Stimulated activated CD4-positive, alpha-beta T cell treated with anti-CD3 and anti-CD28 coated beads, Interleukin-1b, Interleukin-23, amount 100 ng/mL, for 24 hours (primary cell): ENCODE measurements at places on chromosomes 3 and 15.

DNA sequence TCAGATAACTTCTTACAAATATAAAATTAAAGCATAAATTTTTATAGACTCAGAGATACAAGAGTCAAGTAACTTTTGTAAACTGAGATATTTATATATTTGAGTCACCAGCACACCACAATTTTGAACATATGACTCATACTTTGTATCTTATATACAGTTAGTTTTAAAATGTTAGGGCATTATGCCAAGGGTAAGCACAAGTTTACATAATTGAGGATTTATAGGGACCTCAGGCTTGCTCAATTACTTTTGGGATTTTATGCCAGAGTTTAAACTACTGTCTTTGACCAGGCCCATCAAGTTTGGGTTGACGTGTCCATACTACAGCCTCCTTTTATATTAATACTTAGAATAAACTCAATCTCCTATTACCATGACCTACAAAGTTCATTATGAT lies 7.4 kb upstream of the FGF7 start:
- no peak for DNase-seq

GRCh38 chr3:193040836-193041672 lies 123.4 kb upstream of the MB21D2 start:
- no peak for DNase-seq

DNA sequence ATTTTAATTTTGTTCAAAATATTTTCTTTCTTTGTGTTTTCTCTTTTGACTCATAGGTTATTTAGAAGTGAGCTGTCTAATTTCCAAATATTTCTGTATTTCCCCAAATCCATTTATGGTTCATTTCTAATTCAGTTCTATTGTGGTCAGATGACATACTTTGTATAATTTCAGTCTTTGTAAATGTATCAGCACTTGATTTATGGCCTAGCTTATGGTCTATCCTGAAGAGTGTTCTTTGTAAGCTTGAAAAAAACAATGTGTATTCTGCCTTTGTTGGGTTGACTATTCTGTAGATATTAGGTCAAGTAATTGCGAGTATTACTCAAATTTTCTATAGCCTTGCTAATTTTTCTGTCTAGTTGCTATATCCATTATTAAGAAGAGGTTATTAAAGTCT lies 311.2 kb downstream of the OCA2 start:
- DNase-seq: no peak

DNA sequence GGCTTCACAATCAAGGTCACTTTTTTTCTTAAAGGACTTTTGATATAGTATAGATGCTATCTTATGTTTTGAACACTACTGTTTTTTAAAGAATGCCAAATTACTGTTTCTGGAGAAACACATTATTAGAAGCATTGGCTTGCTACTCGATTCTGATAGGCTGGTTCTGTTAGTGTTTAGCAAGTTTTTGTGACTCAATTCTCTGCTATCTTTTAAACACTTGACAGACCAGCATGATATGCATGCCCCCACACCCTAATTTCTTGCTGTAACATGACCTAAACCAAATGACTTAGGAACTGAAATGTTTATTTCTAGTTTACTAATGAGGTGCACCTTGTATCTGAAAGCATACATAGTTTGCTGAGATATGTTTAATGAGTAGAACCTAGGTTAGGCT lies 5.5 kb upstream of the IL20RB start:
- no peak for DNase-seq

GRCh38 chr15:50790778-50791453 lies 25.4 kb upstream of the SPPL2A start:
- no peak for DNase-seq

GRCh38 chr3:147393261-147393942 lies 12.9 kb downstream of the ZIC4 start:
- DNase-seq: no peak

- DNase-seq: no peak
Observed at GRCh38 chr3:184896336-184896735, 84.4 kb downstream of the VPS8 start.

GRCh38 chr3:53478166-53478830 lies 16.1 kb upstream of the CACNA1D start:
- no peak for DNase-seq

DNA sequence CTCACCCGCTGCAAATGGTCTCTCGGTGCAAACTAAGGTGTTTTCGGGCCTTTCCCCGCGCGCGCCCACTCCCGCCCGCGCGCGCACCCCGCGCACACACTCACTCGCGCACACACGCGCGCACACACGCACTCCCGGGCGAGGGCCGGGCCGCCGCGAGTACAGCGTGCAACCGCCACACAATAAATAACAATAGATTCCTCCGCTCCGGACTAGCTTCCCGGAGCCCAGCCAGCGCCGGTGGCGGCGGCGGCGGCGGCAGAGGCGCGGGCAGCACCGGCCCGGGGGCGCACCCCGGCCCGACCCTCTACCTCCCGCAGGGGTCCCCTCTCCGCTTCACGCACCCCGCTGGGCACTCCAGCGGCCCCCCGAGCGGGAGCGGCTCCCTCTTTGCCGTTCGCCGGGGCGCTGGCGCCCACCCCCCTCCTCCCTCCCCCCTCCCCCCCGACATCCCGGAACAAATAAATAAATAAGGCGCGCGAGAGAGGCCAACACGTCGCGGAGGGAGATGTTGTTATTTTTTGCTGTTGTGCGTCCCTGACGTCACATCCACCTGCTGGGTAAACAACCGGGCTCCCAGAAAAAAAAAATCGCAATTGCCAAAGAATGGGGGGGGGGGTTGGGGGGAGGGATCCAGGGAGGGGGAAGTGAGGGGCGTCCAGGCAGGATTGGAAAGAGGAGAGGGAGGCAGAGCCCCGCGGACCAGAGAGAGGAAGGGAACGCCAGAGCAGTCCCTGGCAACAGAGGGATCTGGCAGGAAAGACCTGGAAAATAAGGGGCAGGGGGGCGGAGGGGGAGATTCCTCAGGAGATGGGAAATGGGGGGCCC lies at the start of gene FOXP1:
Gene FOXP1 (minus strand): TSS at position 163 of the 828 bp plus-strand sequence. CDS start 385,347 bp downstream, outside the sequence.
- peak; percentile 44 for DNase-seq

DNA sequence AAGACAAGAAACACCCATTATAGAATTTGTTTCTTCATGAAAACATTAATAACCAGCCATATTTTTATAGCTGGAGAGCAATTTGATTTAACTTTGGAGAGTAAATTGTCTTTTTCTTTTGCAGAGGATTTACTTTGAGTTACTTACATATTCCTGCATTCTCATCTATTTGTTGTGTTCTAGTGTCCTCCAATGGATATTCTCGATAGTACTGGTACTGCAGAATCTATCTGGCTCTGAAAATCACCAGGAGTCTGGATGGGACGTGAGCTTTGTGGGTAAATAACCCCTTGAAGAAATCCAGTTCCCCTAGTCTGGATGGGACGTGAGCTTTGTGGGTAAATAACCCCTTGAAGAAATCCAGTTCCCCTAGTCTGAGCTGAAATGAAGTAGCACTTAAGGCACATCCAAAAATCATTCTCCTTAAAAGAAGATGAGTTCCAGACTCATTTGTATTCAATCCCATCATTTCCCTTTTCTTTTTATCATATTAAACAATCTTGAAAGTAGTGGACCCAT lies 294.1 kb upstream of the UBE2E2 start:
- no peak for DNase-seq

DNA sequence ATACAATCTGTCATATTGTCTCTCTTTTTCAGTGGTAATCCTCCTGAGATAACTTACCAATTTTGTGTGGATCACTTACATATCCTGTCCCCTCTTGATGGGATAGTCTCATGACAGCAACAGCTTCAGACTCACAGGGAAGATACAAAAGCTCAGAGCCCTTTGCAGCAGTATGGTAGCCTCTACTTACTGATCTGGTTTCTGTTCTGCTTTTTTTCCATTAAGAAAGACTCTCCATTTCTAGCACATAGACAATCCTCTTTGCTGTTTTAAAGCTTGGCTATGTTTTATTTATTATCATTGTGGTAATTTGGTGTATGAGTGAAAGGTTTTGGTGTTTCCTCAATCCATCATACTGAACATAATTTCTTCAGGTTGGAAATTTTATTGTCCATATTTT lies 25.4 kb upstream of the SOX14 start:
- DNase-seq: no peak

GRCh38 chr15:59741274-59741906 lies 52.3 kb upstream of the BNIP2 start:
- no peak for DNase-seq

- no peak for DNase-seq
Observed at GRCh38 chr3:72523429-72524151, 324.7 kb downstream of the SHQ1 start.

GRCh38 chr3:15206662-15207576 lies 873 bp downstream of the CAPN7 start:
- no peak for DNase-seq

DNA sequence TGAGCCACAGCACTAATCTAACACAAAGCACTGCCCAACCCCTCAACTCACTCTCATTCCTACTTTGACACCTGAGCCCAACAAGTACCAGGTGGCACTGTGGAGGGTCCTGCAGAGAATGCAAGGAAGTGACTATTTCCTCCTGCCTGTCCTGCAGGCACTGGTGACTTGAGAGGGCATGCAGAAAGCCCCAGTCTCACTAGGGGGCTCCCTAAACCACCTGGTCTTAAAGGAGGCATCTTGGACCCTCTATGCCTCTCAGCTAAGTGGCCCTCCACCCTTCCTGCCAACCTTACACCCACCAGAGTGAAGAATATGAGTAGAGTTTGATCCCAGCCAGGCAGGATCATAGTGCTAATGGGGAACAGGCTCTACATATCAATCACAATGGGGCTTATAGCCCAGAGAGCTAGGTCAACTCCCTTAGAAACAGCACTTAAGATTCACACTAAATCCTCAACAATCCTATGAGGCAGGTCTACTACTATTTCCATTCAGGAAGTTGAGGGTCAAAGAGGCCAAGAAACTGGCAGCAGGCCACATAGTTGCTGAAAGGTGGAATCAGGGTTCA lies 15.2 kb downstream of the TRAIP start:
- DNase-seq: no peak

- no peak for DNase-seq
Observed at GRCh38 chr15:50134524-50135024, 15.5 kb upstream of the ATP8B4 start.

GRCh38 chr15:42623951-42624350 lies 48.5 kb downstream of the STARD9 start:
- no peak for DNase-seq

DNA sequence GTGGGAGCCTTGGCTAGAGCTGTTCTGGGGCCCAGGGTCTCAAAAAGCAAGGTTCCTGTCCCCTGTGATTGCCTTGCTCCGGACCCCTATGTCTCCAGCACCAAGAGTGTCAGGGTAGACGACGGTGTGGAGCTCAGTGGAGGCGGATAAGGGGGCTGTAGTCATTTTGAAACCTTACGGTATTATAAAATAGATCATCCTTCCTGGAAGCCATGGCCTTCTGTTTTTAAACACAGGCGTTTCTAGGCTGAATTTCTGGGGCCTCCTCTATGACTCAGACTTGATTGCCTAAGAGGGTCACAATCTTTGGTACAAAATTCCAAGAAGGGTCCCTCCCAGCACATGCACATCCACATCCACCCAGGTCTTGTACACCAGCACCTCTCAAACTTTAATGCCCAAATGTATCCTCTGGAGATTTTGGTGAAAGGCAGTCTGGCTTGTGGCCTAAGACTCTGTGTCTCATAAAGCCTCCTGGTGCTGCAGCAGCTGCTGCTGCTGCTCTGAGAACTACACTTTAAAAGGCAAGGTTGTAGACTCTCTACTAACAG lies 70.5 kb upstream of the XCR1 start:
- no peak for DNase-seq

GRCh38 chr3:11510001-11510340 lies 133.7 kb downstream of the VGLL4 start:
- DNase-seq: no peak

DNA sequence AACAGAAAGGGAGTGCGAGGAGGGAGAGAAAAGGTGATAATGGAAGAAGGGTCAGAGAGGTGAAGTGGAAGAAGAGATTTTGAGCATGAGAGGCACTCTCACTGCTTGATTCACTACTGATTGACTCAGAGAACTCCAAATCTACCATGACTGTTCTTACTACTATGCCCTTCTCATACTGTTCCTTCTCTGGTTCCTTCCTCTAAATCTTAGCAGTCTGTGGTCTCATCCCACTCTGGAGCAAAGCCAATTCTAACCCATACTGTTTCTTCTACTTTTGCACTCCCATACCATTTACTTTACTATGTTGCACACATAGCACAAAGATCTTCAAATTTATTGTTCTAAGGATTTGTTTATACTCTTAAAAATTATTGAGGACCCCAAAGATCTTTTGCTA lies 100.8 kb downstream of the DTWD1 start:
- DNase-seq: no peak

GRCh38 chr3:98565843-98566242 lies 27.6 kb downstream of the CPOX start:
- no peak for DNase-seq

DNA sequence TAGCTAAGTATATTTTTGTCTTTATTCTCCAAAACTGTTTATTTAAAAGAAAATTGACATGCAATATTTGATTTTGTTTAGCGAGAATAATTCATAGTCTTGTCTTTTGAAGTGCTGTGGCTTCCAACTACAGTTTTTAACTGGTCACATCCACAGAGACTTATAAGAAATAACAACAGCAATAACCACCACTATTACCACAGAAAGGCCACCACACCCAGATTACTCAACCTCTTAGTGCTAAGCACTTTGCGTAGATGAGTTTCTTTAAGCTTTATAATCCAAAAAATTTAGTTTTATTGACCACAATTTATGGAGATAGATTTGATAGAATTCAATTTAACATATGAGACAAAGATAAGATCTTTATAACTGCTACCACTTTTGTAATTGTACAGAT lies 468.4 kb upstream of the UBE2E2 start:
- DNase-seq: no peak

- peak; percentile 45 for DNase-seq
Observed at GRCh38 chr15:69058830-69059556, 44.5 kb downstream of the NOX5 start.

DNA sequence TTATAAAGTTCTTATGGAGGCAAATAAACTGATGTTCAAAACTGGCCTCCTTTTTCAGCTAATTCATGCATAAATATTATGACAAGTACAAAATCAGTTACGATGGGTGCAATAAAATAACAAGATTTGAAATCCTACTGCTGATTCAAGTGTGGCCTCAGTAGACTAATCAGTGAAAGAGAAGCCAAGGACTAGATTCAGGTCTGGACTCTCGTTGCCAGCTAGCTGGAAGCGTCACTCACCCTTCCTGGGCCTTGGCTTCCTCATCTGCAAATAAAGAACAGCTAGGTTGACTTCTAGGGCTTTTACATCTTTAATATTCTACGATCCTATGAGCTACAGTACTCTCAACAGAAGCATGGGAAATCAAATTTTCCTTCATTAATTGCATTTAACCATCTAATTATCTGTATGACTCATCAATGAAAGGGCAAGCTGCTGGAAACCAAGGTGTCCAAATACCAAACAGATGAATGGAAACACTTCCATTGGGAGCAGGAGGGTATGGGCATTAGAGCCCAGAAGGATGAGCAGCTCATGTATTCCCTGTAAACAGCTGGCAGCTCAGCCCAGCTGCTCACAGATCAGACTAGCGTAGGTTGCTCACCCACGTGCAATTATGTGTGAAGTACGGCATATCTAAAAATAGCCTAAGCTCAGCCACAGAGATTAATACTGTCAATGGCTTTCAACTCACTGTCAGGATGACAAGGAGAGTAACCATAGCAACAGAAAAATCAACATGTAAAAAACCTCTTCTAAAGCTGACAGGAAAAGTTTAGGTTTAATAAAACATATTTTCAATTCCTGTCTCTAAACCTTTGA lies 294.8 kb downstream of the PLCL2 start:
- DNase-seq: no peak
